ENCODE measurements at places on chromosomes 2 and 18.
A peak's percentile ranks its signal among the peaks of the same experiment; 100 is the strongest.

DNA sequence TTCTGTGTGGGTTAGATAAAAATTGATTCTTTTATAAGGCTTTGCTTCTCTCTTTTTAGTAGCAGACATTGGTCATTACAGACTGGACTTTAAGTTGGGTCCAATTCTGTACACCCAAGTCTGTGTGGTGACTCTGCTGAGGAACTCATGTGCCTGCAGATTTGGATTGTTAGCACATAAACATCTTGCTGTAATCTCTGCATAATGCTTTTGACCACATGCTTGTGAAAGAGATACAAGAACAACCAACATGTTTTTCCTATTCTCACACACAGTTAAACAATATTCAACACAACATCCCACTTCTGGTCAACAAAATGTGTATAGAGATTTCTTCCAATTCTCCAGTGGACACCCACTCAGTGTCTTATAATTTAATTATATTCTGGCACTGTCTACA, 270.1 kb downstream of the RDH14 start:
- no peak for DNase-seq

DNA sequence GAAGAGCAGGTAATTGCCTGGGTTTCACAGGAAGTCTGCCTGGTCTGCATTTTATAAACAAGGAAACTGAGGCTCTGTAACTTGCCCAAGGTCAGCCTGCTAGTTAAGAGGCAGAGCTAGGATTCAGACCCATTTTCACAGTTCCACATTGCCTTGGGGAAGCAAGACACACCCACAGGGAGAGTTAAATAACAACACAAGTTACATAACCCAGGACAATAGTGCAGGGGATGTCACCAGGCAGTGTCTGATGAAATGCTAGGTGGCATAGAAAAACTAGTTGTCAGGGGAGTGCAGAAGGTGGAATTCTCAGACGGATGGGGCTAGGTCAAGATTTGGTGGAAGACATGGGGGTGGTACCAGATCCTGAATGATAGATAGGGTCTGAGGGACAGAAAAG, 69.7 kb downstream of the PRKCE start:
- no peak for DNase-seq

- DNase-seq, result peak; percentile 30
These were observed 106.1 kb downstream of the TXNL1 start for GRCh38 chr18:56532176-56532840.

DNA sequence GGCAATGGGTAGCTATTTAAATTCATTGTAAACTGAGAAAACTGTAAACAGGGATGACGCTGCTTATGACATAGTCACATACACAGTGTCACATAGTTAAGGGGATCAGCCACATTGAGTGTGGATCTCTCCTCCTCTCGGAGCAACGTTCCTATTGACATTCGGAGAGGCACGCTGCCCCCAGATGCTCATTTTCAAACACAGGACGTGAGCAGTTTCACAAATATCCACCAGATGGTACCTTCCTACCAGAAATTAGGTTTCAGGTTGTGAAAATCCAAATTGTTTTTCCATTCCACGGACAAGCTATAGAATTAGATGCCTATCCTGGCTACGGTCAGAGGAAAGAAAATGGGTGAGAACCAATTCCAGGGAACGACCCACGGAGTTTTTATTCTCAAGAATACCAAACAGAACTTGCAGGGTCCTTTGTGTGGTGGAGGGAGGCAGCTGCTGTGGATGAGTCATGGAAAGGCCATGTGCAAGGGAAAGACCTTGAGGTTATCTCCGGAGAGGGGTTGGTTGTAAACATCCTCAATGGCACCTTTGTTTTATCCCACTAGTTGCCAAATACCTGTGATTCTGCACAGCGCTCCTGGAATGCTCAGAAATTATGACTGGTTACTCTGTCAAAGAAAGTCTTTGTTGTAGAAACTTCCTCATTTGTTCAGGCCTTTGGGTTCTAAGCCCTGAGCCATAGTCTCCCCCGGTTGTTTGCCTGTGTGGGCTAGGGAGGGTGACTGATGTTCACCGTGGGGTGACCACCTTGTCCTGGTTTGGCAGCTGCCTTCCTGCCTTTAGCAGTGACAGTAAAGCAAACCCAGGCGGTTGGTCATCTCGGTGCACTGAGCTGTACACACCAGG, 88.0 kb downstream of the ACTR3 start:
- DNase-seq, result peak; percentile 57

GRCh38 chr2:130338793-130339345, 3.8 kb upstream of the IMP4 start:
- no peak for DNase-seq

- no peak for DNase-seq
These were observed 94.8 kb upstream of the HNRNPA3 start for GRCh38 chr2:177117755-177118154.

DNA sequence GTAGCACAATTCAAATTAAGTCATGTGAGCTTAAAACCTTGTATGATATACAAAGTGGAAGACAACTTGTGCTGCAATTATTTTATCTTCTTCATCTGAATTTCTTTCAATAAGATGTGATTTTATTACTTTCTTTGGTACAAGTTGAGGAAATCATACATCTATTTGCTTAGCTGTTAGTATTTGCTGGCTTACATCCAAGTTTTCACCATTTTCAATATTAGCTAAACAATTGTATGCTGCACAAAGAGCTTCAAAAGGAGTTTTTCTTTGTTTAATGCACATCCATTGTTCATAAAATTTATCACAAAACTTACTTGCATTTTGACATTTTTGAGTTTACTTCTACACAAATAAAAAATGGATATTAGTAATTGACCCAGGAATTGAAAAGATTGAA, 40.9 kb downstream of the SCN9A start:
- DNase-seq, result no peak

- DNase-seq, result no peak
These were observed 896 bp downstream of the CACNB4 start for GRCh38 chr2:152097801-152098495.
